ENCODE measurements at places on chromosomes 11 and 22. TPM values are rescaled to one million over a fixed set of nuclear protein-coding genes. Genes with fewer than 3 reads are reported as not detected.
A peak's percentile ranks its signal among the peaks of the same experiment; 100 is the strongest.

GRCh38 chr11:87298155-87298554 lies 260.4 kb downstream of the TMEM135 start:
- no peak for DNase-seq

DNA sequence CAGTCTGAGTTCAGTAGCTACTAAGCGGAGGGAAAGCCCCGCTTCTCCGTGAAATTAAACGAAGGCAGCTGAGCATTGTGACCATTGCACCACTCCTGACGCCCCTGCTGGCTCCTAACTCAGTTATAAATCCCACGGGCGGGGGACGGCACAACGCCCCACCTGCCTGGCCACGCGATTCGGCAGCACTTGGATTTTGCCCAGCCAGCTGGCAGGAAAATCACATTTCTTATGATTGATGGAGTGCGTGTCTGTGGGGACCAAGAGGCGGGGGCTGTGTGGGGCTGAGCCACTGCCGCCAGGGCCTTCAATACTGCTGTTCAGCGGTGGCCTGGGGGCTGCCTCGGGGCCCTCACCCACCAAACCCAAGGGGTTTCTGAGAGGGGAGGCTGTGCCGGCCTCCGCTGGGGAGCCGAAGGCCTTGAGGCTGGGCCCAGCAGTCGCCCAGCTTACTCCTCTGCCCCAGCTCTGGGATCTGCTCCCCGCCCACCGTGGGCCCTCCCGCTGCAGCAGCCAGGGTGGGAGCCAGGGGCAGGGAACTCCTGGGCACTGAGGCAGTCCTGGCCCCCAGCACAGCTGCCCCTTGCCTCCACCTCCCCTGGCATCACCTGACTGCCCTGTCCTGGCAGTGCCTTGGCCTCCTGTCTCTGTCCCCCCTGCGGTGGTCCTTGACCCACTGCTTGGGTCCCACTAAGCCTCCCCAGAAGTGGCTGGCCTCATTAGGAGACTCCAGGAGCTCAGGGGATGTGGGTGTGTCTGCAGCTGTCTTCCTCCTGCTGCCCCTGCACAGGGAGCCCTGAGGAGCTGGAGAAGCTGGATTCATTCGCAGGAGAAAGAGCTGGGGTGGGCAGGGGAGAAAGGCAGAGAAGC lies 30.7 kb downstream of the SHISAL1 start:
- no peak for DNase-seq

DNA sequence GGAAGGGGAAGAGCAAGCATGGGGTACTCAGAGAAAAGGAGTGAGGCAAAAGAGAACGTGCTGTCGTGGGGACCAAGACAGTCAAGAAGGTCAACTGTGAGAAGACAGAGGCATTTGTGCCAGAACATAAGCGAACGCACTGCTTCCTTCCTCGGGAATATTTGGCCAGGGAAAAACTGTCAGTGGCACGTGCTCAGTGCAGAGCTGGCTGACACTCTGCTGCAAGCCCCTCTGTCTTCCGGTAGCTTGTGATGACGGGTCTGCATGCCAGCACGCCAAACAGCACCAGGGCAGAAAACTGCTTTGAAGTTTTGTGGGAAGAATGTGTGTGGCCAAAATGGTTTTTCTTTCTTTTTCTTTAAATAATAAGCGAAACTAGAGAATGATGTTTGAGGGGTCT lies 60.6 kb downstream of the SMCO4 start:
- no peak for DNase-seq

- no peak for DNase-seq
Measured at GRCh38 chr11:35622070-35622469, 3.8 kb downstream of the FJX1 start.

DNA sequence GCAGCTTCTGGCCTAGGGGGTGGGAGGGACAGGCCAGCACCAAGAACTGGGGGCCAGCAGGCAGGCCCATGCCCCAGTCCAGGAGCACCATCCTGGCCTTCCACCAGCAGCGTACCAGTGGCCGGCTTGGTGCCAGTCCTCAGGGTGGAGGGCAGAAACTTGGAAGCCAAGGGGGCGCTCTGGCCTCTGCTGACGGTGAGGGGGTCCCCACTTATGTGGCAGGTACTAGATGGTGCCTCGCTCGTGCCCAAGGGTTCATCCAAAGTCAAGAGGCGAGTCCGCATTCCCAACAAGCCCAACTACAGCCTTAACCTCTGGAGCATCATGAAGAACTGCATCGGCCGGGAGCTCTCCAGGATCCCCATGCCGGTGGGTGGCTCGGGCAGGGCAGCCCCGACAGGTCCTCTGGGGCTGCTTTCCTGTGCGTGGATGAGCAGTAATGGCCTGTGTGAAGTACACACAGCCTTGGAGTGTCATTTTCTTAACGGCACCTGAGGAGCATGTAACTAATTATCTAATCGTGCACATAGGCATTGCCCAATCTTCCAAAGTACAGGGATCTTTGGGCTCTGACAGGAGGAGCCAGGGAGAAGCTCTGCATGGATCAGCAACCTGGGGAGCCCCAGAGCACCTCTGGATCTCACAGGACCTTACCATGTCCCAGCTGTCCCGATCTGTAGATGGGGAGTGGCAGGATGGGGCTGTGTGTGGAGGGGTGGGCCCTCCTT lies 79.1 kb downstream of the MORC2 start:
- no peak for DNase-seq

- DNase-seq = peak; percentile 73
Measured at GRCh38 chr11:34192481-34193401, 87.3 kb downstream of the NAT10 start.

DNA sequence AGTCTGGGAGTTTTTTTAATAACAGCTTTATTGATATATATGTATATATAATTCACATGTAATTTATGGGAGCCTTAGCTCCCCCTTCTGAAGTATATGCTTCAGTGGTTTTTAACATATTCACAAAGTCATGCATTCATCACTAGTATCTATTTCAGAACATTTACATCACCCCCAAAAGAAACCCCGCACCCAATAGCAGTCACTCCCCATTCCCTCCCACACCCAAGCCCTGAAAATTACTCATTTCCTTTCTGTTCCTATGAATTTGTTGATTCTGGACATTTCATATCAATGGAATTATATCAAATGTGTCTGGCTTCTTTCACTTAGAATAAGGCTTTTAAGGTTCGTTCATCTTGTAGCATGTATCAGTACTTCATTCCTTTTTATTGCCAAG lies 35.6 kb upstream of the SYT7 start:
- no peak for DNase-seq

GRCh38 chr22:49715450-49715849 lies 112.2 kb downstream of the BRD1 start:
- DNase-seq = no peak

GRCh38 chr22:34688825-34689224 lies 377.1 kb upstream of the ISX start:
- no peak for DNase-seq

- no peak for DNase-seq
Measured at GRCh38 chr11:124846070-124846673, 19.1 kb upstream of the ROBO3 start.

- DNase-seq = no peak
Measured at GRCh38 chr11:10451426-10452116, 3.5 kb upstream of the AMPD3 start.

GRCh38 chr11:60927061-60927592 lies 2.9 kb downstream of the TMEM132A start:
- DNase-seq = no peak

DNA sequence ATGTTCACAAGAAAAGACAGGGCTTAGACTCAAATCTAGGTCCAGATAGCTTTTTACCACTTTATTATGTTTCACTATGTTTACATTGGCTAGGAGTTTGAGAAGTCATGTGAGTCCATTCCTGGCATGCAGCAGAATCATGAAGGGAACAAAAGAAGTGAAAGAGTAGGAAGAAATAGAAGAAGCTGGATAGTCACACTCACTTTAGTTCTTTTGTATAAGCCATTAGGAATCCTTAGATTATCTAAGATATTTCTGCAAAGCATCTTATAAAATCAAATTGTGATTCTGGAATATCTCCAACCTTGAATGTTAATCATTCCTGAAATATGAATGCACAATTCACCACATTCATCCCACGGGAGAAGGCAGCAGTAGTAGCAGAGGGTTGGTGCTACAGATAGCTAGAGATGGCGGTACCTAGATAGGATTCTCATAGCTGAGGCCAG lies 31.9 kb downstream of the MAML2 start:
- no peak for DNase-seq

- DNase-seq = no peak
Measured at GRCh38 chr11:112732031-112732430, 229.2 kb upstream of the NCAM1 start.

DNA sequence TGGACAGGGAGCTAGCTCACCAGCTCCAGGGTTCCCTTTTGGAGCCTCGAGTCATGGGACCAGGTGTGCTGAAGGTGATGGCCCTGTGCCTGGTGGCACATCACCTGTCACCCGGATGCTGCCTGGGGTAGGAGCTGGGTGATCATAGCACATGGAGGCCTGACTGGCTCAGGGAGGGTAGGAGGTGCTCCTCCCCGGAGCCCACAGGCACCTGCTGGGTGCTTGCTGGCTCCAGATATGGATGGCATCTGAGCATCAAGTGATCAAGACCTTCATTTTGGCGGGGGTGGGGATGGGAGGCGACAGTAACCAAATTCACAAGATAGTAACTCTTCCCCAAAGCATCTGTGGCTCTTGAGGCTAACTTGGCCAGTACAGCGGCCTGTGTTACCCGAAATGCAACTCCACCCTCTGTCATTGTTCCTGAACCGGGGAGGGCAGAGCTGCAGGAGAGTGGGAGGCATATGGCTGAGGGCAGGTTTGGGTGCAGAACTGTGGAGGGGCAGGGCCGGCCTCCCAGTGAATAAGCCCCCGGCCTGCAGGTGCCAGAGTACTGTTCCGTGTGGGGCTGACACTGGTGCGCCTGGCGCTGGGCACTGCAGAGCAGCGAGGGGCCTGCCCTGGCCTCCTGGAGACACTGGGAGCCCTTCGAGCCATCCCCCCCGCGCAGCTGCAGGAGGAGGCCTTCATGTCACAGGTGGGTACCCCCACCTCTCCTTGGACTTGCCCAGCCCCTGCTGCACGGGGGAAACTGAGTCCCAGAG lies 4.7 kb downstream of the TBC1D10C start:
- DNase-seq = no peak

GRCh38 chr11:70712471-70712870 lies 314.1 kb downstream of the CTTN start:
- DNase-seq = no peak

DNA sequence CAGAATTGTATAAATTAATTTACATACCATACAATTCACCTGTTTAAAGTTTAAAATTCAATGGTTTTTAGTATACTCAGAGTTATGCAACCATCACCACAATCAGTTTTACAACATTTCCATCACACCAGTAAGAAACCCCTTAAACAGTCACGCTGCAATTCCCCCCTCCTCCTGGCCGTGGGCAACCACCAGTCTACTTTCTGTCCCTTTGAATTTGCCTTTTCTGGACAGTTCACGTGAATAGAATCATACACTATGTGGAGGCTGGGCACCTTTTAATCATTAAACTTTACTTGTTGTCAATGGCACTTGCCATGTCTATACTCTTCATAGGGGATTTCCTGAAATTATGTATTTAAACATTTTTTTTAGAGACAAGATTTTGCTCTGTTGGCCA lies 20.1 kb upstream of the SWAP70 start:
- DNase-seq = no peak

GRCh38 chr11:134893810-134894685 lies 482.0 kb upstream of the B3GAT1 start:
- DNase-seq = no peak

GRCh38 chr11:109641549-109641948 lies 219.6 kb downstream of the C11orf87 start:
- no peak for DNase-seq

Gene BAIAP2L2
- total RNA-seq = 1.4 TPM

Gene CTSF
- total RNA-seq = 27.0 TPM

Gene KRTAP5-2
- total RNA-seq = not detected

Gene BANF1
- 192 TPM for total RNA-seq

Data from ureter (tissue), 1 donor.